Breast epithelium (tissue), 4 donors: ENCODE measurements at places on chromosomes 6 and 20. TPM values are rescaled to one million over a fixed set of nuclear protein-coding genes. Genes with fewer than 3 reads are reported as not detected.

GRCh38 chr6:40977695-40978094 lies 61.3 kb downstream of the UNC5CL start:
- no peaks in the 10 kb centered on the region for H3K4me1 ChIP-seq
- no peaks in the 10 kb centered on the region for H3K27me3 ChIP-seq
- no peak overlapping the region for H3K4me3 ChIP-seq
- no peak for DNase-seq

- no peak for DNase-seq
- no peaks in the 10 kb centered on the region for H3K4me1 ChIP-seq
- H3K4me3 ChIP-seq = no peak overlapping the region
- no peaks in the 10 kb centered on the region for H3K27me3 ChIP-seq
- no peaks in the 10 kb centered on the region for H3K36me3 ChIP-seq
These were observed 67.9 kb upstream of the THBS2 start for GRCh38 chr6:169321546-169321945.

DNA sequence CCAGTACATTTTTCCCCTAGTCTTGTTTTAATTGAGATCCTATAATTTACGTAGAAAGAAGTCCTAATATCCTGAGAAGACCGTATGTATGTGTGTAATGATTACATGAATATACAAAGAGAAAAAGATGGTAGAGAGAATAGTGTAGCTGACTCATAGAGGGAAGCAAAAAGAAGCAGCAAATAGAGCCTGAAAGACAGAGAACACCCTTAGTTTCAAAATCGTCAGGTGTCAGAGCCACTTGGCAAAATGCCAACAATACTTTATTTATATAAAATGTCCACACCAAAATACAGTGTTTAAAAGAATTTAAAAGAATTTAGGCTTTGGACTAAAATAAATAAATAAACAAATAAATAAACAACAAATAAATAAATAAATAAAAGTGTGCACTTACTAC lies 1414.1 kb upstream of the EYS start:
- no peaks in the 10 kb centered on the region for H3K4me1 ChIP-seq
- H3K36me3 ChIP-seq = no peaks in the 10 kb centered on the region
- no peak overlapping the region for H3K27ac ChIP-seq
- DNase-seq = no peak

WFDC12 gene
- not detected for total RNA-seq

- no peak overlapping the region for H3K4me3 ChIP-seq
- H3K4me1 ChIP-seq = no peaks in the 10 kb centered on the region
- no peak for DNase-seq
- no peaks in the 10 kb centered on the region for H3K27me3 ChIP-seq
- H3K36me3 ChIP-seq = no peaks in the 10 kb centered on the region
These were observed 112.6 kb upstream of the SLC24A3 start for GRCh38 chr20:19099596-19100545.

ZSCAN26 gene
- 13.8 TPM for total RNA-seq

GRCh38 chr6:4504700-4505099 lies 271.5 kb upstream of the CDYL start:
- no peaks in the 10 kb centered on the region for H3K36me3 ChIP-seq
- H3K27ac ChIP-seq = no peak overlapping the region
- H3K4me3 ChIP-seq = no peak overlapping the region
- H3K27me3 ChIP-seq = no peaks in the 10 kb centered on the region
- H3K4me1 ChIP-seq = no peaks in the 10 kb centered on the region

DNA sequence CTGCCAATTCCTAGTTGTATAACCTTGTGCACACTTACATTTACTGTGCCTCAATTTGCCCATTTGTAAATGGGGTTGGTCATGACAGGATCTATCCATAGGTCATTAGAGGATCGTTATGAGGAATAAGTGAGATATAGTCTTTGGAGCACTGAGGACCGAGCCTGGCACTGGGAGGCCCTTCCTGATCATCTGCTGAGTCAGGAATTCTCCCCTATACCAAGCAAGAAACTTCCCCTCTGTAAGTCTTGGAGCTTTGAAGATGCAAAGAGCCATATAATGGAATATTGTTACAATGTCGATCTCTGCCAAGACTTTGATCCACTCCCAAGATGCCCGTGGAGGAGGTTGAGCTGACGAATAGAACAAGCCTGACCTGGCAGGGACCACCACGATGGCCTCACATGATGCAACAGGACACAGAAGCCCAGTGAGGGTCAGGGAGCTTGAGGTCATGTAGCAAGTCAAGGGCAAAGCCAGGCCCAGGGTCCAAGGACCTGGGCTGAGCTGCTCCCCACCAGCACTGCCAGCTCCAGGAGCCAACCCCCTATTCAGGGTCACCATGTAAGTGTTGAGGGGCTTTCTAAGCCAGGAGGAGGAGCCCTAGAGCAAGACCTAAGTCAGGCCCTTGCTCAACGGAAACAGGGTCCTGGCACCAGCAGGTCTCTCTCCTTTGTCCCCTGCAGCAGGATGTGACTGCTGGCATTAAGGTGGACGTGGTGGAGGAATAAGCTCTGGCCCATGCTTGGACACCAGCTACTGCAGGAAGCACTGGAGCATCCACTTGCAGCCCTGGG lies 16.7 kb downstream of the PDRG1 start:
- no peak overlapping the region for H3K27ac ChIP-seq
- H3K4me1 ChIP-seq = no peaks in the 10 kb centered on the region
- no peak overlapping the region for H3K4me3 ChIP-seq
- no peak for DNase-seq
- H3K36me3 ChIP-seq = no peaks in the 10 kb centered on the region

GRCh38 chr20:58138395-58138794 lies 90.1 kb downstream of the ANKRD60 start:
- H3K4me3 ChIP-seq = no peak overlapping the region
- H3K36me3 ChIP-seq = no peaks in the 10 kb centered on the region
- H3K27ac ChIP-seq = no peak overlapping the region
- H3K4me1 ChIP-seq = no peaks in the 10 kb centered on the region

GRCh38 chr6:107435798-107436197 lies 23.6 kb downstream of the PDSS2 start:
- DNase-seq = no peak
- no peak overlapping the region for H3K27ac ChIP-seq
- H3K4me3 ChIP-seq = no peak overlapping the region
- H3K27me3 ChIP-seq = no peaks in the 10 kb centered on the region

DNA sequence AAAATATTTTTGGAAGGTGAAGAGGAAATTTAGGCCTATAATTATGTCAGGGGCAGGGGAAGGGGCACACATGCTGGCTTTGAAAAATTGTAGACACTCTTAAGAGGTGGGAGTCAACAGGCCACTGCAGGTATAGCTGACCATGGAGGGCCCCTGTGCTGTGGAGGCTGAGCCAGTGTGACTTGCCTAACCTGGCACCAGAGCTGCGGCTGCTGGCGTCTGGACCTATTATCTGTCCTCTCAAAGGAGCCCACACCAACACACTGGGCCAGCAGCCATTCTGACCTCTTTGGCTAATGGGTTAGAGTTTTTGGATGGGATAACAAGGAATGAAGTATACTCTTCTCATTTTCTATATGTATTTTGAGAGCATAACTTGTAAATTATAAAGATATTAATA lies 4.5 kb downstream of the GID8 start:
- H3K4me1 ChIP-seq = no peaks in the 10 kb centered on the region
- no peak overlapping the region for H3K4me3 ChIP-seq
- no peaks in the 10 kb centered on the region for H3K36me3 ChIP-seq
- H3K27me3 ChIP-seq = no peaks in the 10 kb centered on the region
- no peak for DNase-seq
- H3K27ac ChIP-seq = no peak overlapping the region

DNA sequence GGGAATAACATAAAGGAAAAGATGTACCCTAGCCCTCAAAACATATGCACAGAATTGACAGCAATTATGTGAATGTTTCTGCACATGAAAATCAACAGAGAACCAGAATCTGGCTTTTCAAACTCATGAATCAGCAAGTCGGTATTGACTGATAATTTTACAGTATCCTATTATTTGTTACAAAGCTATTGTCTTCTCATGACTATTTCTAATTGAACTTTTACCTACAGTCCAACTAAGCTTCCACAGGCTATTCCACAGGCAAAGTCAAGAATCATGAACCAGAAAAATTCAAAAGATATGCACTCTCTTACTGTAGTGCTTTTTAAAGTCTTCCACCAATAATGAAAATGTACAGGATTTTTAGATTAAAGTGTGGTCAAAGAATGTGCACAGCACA lies 49.1 kb upstream of the DST start:
- no peaks in the 10 kb centered on the region for H3K27me3 ChIP-seq
- no peaks in the 10 kb centered on the region for H3K36me3 ChIP-seq

NFKBIL1 gene
- 26.5 TPM for total RNA-seq

DNA sequence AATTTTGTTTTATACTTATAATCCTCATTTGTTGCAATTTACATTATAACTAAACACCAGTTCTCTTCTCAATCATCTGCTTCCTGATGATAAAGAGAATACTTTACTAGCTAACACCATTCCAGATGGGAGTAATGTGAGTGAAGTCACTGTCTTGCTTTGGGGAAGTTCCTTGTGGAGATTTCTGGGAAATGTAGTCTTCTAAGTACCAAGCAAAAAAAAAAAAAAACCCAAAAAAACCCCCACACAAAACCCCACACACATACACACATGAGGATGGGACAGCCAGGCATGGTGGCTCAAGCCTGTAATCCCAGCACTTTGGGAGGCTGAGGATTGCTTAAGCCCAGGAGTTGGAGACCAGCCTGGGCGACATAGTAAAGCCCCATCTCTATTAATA lies 2.2 kb upstream of the SNPH start:
- no peaks in the 10 kb centered on the region for H3K27me3 ChIP-seq
- H3K4me1 ChIP-seq = no peaks in the 10 kb centered on the region
- no peaks in the 10 kb centered on the region for H3K36me3 ChIP-seq
- no peak for DNase-seq
- no peak overlapping the region for H3K4me3 ChIP-seq

HCK gene
- total RNA-seq = 27.4 TPM

DNA sequence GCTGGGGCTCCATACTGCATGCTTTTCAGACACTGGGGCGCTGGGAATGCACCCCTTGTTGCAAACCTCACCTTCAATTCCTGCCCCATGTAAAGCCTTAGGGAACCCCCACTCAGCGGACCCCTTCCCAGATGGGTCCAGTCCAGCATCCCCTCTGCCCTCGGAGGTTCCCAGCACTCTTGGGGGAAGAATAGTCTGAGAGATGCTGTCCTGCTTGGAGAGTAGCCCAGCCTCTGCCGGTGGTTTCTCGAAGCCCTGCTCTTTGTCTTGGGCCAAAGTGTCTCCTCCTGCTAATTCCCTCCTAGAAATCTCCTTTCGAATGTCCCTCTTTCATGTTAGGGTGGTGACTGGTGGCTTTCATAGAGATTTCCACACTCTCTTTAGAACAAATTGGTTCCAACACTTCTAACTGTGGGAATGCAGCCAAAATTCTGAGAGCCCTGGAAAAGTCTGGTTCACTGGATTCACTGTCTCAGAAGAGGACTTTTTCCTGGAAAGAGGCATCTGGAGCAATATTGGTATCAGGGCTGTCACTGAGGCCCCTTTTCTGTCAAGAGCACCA lies 24.9 kb upstream of the SULF2 start:
- DNase-seq = no peak
- H3K27ac ChIP-seq = no peak overlapping the region
- no peaks in the 10 kb centered on the region for H3K36me3 ChIP-seq
- no peaks in the 10 kb centered on the region for H3K27me3 ChIP-seq
- no peak overlapping the region for H3K4me3 ChIP-seq

DNA sequence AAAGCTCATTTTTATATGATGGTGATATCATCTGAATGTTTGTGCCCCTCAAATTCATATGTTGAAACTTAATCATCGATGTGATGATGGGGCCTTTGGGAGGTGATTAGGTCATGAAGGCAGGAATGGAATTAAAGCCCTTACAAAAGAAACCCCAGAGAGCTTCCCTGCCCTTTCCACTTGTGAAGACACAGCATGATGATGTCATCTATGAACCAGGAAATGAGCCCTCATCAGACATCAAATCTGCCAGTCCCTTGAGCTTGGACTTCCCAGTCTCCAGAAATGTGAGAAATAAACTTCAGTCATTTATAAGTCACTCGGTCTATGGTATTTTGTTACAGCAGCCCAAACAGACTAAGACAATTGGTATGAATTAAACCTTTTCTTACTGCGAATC lies 153.1 kb downstream of the MYB start:
- DNase-seq = no peak
- no peak overlapping the region for H3K27ac ChIP-seq
- no peak overlapping the region for H3K4me3 ChIP-seq
- H3K27me3 ChIP-seq = no peaks in the 10 kb centered on the region

DNA sequence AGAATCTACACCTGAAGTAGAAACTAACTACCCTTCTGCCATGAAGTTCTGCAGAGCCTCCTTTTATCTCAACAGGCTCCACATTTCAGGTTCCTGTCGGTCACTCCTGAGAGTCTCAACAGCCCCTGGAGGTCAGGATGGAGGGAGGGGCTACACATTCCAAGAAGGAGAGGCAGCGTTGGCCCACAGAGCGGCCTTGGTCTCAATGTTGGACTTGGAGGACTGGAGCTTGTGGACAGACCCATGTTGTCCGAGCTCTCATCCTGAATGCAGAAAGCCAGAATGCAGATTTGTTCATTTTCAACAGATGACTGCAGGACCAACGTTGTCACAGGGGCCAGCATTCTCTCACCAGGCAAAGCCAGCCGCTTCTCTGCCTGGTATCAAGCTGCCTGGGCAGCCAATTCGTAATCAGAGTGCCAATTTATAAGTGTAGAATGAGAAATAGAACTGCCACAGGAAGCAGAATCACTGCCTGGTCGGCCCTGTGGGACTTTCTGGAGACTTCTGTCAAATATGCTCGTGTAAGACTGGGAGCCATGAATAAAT lies 212.5 kb upstream of the SNX9 start:
- no peaks in the 10 kb centered on the region for H3K36me3 ChIP-seq
- no peaks in the 10 kb centered on the region for H3K4me1 ChIP-seq
- H3K27me3 ChIP-seq = no peaks in the 10 kb centered on the region
- H3K27ac ChIP-seq = no peak overlapping the region
- no peak for DNase-seq

DNA sequence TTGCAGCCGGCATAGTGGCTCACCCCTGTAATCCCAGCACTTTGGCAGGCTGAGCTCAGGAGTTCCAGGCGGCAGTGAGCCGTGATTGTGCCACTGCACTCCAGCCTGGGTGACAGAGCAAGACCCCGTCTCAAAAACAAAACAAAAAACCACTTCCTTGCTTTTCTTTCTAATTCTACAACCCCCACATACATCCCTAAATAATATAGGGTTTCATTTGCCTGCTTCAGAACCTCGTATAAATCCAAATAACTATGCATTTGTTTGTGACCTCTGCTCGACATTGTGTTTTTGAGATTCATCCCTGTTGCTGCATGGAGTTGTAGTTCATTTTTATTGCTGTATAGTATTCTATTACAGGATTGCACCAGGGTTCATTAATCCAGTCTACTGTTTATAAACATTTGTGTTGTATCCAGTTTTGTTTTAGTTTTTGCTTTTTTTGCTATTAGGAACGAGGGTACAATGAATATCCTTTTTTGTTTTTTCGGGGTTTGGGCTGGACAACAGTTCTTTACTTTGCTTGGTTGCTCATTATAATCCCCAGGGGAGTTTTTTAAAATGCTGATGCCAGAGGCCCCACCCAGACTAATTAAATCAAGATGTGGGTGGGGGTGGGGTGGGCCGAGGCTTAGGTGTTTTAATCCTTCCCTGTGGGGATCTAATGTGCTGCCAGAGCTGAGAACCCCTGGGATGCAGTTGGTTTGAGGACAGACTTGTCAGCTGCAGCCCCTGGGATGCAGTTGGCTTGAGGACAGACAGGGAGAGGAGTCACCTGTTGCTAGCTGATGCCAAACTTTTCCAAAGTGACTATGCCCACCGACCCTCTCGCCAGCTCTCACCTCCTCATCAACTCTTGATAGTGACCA lies 2.4 kb upstream of the SNAI1 start:
- no peaks in the 10 kb centered on the region for H3K36me3 ChIP-seq
- H3K27ac ChIP-seq = no peak overlapping the region
- no peaks in the 10 kb centered on the region for H3K27me3 ChIP-seq
- H3K4me3 ChIP-seq = no peak overlapping the region
- peaks cover 4% of the 10 kb centered on the region for H3K4me1 ChIP-seq
